ENCODE measurements at places on chromosomes 7 and 10. TPM values are rescaled to one million over a fixed set of nuclear protein-coding genes. Genes with fewer than 3 reads are reported as not detected.

CHAT gene
- not detected for total RNA-seq

CLEC5A gene
- total RNA-seq, result 0.64 TPM

FXYD4 gene
- total RNA-seq, result not detected

MKX gene
- total RNA-seq, result 15.8 TPM

PNLIPRP2 gene
- not detected for total RNA-seq

THSD7A gene
- 10.1 TPM for total RNA-seq

GALNT17 gene
- total RNA-seq, result 29.8 TPM

RSPH10B2 gene
- total RNA-seq, result not detected

PMS2 gene
- 13.2 TPM for total RNA-seq

UNCX gene
- total RNA-seq, result not detected

CARD11 gene
- total RNA-seq, result 0.64 TPM

MUC3A gene
- total RNA-seq, result not detected

- H3K36me3 ChIP-seq, result no peaks in the 10 kb centered on the region
- no peaks in the 10 kb centered on the region for H3K4me1 ChIP-seq
- no peak for DNase-seq
- no peak overlapping the region for H3K4me3 ChIP-seq
These were observed 348.8 kb downstream of the GALNT17 start for GRCh38 chr7:71480791-71481190.

DNA sequence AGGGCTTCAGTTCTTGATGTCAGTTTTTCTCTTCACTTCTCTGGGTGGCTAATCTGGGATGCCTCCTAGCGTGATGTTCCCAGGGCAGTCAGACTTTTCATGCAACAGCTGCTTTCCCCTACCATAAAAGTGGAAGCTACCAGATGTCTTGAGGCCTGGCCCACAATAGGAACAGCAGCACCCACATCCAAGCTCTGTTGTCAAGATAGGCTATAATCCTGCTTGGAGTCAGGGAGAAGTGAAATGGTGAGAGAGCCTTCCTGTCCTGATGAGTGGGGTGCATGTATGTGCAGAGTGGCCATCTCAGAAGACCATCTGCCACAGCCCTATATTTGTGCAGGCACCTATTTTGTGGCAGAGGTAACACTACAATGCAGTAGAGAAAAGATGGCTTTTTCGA lies 108.0 kb downstream of the HTR5A start:
- no peaks in the 10 kb centered on the region for H3K27me3 ChIP-seq
- no peaks in the 10 kb centered on the region for H3K4me1 ChIP-seq
- no peak for DNase-seq
- no peak overlapping the region for H3K4me3 ChIP-seq

- peak overlapping the region; percentile 97 for H3K4me3 ChIP-seq
- peak overlapping the region; percentile 99 for H3K27ac ChIP-seq
These were observed 1.2 kb downstream of the PURB start for GRCh38 chr7:44883961-44884620.

DNA sequence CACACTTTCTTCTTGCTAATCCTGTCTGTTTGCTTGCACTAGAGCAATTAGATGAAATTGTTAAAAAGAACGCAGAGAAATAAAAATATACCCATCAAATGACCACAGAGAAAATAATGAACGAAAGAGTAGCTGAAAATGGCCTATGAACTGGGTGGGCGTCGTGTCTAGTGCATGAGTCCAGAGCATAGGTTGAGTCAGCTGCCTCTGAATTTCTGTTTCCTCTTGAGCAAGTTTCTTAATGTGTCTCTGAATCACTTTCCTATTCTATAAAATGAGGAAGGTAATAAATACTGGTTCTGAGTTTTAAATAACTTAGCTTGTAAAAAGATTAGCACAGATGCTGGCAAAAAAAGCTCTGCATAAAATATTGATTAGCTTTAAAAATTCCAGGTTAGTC lies 75.0 kb downstream of the POM121L12 start:
- DNase-seq, result no peak
- no peak overlapping the region for H3K4me3 ChIP-seq
- no peak overlapping the region for H3K27ac ChIP-seq
- no peaks in the 10 kb centered on the region for H3K36me3 ChIP-seq

DNA sequence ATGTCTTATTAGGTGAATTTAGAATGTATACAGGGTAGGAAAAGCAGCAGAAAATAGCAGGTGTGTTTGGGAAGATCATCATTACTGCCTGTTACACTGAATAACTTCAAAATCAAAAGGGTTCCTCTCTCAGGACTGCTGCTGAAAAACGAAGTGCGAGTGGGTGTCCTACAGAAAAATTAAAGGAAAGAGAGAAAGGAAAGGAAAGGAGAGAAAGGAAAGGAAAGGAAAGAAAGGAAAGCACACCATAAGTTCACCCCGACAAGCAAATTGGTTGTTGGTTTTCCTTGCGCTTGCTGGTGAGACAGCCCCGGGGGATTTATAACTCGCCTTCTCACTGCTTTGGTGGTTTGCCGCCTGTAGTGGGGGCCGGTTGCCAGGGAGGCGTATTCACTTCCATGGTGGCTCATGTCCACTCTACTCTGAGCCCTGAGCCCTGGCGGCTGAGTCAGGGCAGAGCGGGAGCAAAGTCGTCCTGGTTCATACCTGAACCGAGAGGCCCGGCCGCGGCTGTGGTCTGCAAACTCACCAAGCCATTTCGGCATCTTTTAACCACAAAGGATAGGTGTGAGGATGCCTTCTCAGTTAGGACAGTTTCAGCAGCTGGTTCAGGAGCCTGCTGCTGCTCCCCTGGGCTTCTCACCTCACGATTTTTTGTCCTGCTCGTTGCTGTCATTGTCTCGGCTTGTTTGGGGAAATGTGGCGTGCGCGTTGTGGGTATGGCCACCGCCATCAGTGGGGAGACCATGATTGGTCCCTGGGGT lies 26.1 kb downstream of the INPP5A start:
- H3K36me3 ChIP-seq, result no peaks in the 10 kb centered on the region
- peak; percentile 84 for DNase-seq
- H3K27me3 ChIP-seq, result no peaks in the 10 kb centered on the region
- H3K27ac ChIP-seq, result no peak overlapping the region
- H3K4me1 ChIP-seq, result peaks cover 6% of the 10 kb centered on the region

DNA sequence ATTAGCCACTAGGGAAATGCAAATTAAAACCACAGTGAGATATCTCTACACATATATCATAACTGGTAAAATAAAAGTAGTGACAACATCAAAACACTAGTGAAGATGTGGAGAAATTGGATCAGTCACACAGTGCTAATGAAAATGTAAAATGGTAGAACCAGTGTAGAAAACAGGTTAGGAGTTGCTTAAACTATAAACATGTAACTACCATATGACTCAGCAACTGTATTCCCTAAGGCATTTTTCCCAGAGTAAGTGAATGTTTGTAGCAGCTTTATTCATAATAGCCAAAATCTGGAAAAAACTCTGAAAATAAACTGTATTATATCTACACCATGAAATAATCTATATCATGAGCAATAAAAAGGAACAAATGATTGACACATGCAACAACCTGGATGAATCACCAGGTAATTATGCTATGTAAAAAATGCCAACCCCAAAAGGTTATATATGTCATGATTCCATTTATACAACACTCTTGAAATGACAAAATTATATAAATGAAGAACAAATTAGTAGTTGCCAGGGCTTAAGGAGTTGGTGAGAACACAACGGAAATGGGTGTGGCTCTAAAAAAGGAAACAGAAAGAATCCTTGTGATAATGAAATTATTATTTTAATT lies 22.8 kb downstream of the SLC25A40 start:
- H3K27ac ChIP-seq, result no peak overlapping the region
- no peak overlapping the region for H3K4me3 ChIP-seq
- peaks cover 27% of the 10 kb centered on the region for H3K36me3 ChIP-seq
- no peak for DNase-seq
- no peaks in the 10 kb centered on the region for H3K4me1 ChIP-seq

GRCh38 chr7:157793087-157793353 lies 456.2 kb downstream of the DNAJB6 start:
- no peaks in the 10 kb centered on the region for H3K4me1 ChIP-seq
- no peak for DNase-seq
- no peaks in the 10 kb centered on the region for H3K36me3 ChIP-seq
- no peaks in the 10 kb centered on the region for H3K27me3 ChIP-seq
- H3K27ac ChIP-seq, result no peak overlapping the region

GRCh38 chr10:75377869-75378268 lies 23.7 kb downstream of the ZNF503 start:
- H3K36me3 ChIP-seq, result no peaks in the 10 kb centered on the region
- no peaks in the 10 kb centered on the region for H3K4me1 ChIP-seq
- H3K4me3 ChIP-seq, result no peak overlapping the region
- no peak for DNase-seq
- no peak overlapping the region for H3K27ac ChIP-seq
- no peaks in the 10 kb centered on the region for H3K27me3 ChIP-seq

DNA sequence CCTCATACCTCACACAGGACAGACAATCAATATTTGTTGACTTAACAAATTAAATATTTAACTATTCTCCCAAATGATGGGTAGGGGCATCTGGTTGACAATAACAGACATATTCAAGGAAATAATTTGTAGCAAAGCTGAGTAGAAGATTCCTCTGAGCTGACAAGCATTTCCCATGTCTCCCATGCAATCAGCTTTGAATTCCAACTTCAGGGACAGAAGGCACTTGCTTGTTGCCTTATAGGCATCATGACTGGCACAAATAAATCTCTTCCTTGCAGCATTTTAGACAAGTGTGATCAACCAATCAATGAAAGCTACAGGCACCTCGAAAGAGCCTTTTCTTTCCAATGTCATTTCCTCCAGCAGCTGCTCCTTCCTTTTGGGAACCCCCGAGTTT lies 146.0 kb downstream of the PDE1C start:
- no peak for DNase-seq
- no peaks in the 10 kb centered on the region for H3K27me3 ChIP-seq
- no peaks in the 10 kb centered on the region for H3K4me1 ChIP-seq
- H3K36me3 ChIP-seq, result no peaks in the 10 kb centered on the region

GRCh38 chr7:80387634-80388193 lies 124.2 kb downstream of the GNAT3 start:
- no peak overlapping the region for H3K4me3 ChIP-seq
- H3K4me1 ChIP-seq, result peaks cover 3% of the 10 kb centered on the region
- no peak for DNase-seq
- H3K27me3 ChIP-seq, result no peaks in the 10 kb centered on the region
- H3K36me3 ChIP-seq, result no peaks in the 10 kb centered on the region

DNA sequence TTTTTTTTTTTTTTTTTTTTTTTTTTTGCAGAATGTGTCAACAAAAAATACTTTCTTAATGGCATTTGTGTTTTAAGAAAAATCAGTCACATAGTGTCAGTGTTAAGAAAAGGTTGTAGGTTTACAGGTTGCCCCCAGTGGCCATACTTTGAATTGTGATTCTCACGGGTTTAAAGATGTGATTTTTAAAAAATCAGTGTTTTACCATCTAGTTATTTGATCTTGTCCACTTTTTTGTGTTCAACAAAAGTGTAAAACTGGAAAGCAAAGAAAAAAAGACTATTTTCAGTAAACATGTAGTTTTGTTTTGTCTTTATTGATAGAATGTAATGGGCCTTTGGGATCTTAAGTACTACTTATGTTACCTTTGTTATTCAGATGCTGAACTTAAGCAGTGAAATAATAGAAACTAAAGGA lies 25.7 kb downstream of the SUV39H2 start:
- H3K4me1 ChIP-seq, result no peaks in the 10 kb centered on the region
- peaks cover 12% of the 10 kb centered on the region for H3K36me3 ChIP-seq
- DNase-seq, result no peak
- no peaks in the 10 kb centered on the region for H3K27me3 ChIP-seq
- H3K27ac ChIP-seq, result no peak overlapping the region

- H3K36me3 ChIP-seq, result no peaks in the 10 kb centered on the region
- no peak for DNase-seq
- H3K4me1 ChIP-seq, result peaks cover 95% of the 10 kb centered on the region
- no peaks in the 10 kb centered on the region for H3K27me3 ChIP-seq
- H3K4me3 ChIP-seq, result no peak overlapping the region
These were observed 41.8 kb downstream of the ZCCHC24 start for GRCh38 chr10:79403441-79404230.

GRCh38 chr10:34666008-34666704 lies 148.9 kb downstream of the PARD3 start:
- no peaks in the 10 kb centered on the region for H3K4me1 ChIP-seq
- no peak for DNase-seq
- H3K4me3 ChIP-seq, result no peak overlapping the region
- H3K27me3 ChIP-seq, result no peaks in the 10 kb centered on the region
